Activated CD4-positive, alpha-beta T cell treated with anti-CD3 and anti-CD28 coated beads for 4 hours (primary cell): ENCODE measurements at places on chromosomes 11 and 22.

- DNase-seq = no peak
These were observed 184.2 kb upstream of the LUZP2 start for GRCh38 chr11:24312464-24313238.

DNA sequence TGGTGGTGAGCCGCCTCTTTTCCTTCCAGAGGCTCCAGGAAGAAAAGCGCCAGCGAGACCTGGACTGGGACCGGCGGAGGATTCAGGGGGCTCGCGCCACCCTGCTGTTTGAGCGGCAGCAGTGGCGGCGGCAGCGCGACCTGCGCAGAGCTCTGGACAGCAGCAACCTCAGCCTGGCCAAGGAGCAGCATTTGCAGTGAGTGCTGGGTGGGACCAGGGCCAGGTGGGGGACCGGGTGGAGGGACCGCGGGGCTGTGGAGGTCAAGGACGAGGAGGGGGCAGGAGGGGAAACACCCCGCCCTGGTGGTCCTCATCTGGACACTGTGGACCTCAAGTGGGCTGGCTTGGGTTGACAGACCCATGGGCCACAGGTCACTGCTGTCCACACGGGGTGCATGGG, 17.4 kb downstream of the RIBC2 start:
- no peak for DNase-seq

DNA sequence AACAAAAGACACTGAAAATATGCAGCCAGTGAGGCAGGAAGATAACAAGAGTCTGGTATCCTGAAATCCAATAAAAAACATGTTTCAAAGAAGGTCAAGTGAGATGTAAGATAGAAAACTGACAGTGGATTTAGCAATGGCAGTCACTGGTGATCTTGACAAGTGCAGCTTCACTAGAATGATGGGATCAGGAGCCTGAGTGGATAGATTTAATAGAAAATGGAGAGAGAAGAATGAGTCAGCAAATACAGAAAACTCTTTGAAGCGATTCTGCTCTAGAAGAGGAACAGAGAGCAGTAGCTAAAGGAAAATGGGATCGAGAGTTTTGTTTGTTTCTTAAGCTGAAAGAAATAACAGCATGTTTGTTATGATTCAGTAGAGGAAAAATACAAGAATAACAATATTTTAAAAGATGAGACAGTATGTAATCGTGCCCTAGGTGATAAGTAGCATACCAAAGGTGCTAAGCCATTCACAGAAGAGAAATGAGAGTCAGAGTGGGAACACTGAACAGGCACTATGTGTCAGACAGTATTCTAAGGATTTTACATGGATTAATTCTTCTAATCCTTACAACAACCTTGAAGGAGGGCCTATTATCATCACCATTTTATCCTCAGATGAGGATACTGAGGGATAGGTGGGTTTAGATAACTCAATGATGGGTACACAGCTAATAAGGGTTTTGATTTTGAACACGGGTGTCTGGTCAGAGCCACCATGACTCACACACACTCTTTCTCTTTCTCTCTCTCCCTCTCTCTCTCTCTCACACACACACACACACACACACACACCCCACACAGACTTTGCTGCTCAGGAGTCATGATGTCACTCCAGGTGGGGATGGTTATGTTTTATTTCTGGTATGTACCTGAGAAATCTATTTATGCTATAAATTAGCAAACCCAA, 36.3 kb downstream of the MRE11 start:
- DNase-seq = no peak

DNA sequence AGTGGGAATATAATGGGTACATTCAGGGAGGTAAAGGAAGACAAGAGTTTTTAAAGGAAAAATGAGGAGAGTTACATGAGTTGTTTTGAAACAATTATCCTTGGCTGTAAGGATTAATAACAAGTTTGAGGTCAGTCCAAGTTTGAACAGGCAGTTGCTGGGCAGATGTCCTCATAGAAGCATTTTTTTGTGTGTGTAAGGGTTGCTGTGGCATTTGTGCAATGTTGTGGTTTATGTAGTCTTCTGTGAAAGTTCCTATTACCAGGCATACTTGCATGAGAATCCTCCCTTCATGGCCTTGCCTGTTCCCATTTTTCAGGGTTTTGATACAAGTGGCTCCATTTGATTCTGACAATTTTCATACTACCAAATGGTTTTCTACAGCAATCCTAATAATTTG, 400.2 kb downstream of the KCNA4 start:
- DNase-seq = no peak

- no peak for DNase-seq
These were observed 358 bp downstream of the OR52H1 start for GRCh38 chr11:5547982-5548381.

- DNase-seq = peak; percentile 14
These were observed 745 bp upstream of the FAM118A start for GRCh38 chr22:45308957-45309421.

GRCh38 chr22:38028344-38029130, 28.7 kb upstream of the PICK1 start:
- no peak for DNase-seq

- no peak for DNase-seq
These were observed 51.7 kb downstream of the ZBTB16 start for GRCh38 chr11:114110952-114111947.

GRCh38 chr11:112363527-112363926, 102.9 kb upstream of the PLET1 start:
- DNase-seq = no peak
